ENCODE measurements at places on chromosomes 1 and 21.

DNA sequence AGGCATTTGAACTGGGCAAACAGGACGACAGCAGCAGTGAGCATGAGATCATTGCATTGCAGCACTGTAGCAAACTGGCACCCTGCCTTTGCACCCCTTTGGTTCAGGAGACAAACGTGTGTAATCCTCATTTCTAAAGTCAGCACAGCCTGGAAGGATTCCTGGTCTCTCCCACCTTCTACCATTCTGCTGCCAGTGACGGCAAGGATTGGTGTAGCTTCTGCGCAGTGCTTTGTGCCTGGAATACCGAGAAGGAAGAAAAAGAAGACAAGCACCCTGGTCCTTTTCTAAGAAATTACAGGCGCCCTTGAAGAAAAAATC, 805.3 kb downstream of the USP25 start:
- DNase-seq, result no peak

- no peak for DNase-seq
Observed at GRCh38 chr21:34362670-34363069, 1.1 kb upstream of the KCNE2 start.

GRCh38 chr21:41831866-41832595, 47.1 kb downstream of the PRDM15 start:
- no peak for DNase-seq

GRCh38 chr21:42239556-42239955, 20.6 kb downstream of the ABCG1 start:
- DNase-seq, result no peak

GRCh38 chr1:172980456-172980855, 70.3 kb downstream of the TNFSF18 start:
- no peak for DNase-seq

GRCh38 chr1:182301026-182301436, 90.6 kb downstream of the GLUL start:
- no peak for DNase-seq

- DNase-seq, result no peak
Observed at GRCh38 chr21:35216996-35217395, 167.9 kb upstream of the RUNX1 start.

- no peak for DNase-seq
Observed at GRCh38 chr21:44462834-44463200, 7.5 kb downstream of the LRRC3 start.

DNA sequence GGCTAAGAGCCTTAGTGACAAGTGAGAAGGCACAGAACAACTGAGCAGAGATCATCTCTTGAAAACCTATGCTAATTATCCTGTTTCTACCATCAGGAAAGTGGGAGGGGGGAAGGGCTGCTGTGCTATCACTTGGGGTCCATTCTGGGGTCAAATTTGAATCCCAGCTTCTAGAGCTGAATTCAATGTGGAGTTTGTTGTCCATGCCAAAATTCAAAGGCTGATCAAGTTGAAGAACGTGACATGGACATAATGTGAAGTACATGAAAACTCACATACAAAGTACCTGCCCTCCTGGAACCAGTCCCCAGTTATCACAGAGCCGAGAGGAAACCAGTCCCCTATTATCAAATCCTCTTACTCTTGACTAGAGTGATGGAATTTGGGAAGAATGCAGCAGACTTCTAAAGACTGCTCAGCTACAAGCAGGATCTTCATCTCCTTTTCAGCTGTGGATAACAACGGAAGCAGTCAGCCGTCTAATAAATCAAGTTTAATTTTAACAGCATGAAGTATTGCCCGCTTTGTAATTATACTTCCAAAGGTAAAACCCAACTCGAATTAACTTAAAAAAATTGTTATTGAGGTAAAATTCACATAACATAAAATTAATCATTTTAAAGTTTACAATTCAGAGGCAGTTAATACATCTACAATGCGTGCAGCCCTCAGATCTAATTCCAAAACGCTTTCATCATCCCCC, 78.3 kb downstream of the SLC45A1 start:
- no peak for DNase-seq
